Fibroblast of skin of right quadriceps (primary cell): ENCODE measurements at places on chromosomes 1 and 21.

DNA sequence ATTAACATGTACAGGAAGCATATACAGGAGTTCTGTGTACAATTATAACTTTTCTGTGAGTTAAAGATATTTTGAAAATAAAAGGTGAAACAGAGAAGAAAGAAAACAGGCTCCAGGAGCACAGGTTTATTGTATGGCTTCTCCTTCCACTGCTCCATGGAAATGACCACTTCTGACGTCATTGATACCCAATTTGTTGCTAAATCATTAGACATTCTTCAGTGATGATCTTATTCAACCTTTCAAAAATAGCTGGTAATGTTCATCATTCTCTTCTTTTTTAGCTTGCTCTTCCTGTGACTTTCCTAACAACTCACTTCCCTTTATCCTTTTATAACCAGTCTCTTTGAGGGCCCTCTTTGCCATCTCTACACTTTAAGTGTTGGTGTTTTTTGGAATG is 77.8 kb downstream of the KCNK2 start:
- peak; percentile 63 for DNase-seq

DNA sequence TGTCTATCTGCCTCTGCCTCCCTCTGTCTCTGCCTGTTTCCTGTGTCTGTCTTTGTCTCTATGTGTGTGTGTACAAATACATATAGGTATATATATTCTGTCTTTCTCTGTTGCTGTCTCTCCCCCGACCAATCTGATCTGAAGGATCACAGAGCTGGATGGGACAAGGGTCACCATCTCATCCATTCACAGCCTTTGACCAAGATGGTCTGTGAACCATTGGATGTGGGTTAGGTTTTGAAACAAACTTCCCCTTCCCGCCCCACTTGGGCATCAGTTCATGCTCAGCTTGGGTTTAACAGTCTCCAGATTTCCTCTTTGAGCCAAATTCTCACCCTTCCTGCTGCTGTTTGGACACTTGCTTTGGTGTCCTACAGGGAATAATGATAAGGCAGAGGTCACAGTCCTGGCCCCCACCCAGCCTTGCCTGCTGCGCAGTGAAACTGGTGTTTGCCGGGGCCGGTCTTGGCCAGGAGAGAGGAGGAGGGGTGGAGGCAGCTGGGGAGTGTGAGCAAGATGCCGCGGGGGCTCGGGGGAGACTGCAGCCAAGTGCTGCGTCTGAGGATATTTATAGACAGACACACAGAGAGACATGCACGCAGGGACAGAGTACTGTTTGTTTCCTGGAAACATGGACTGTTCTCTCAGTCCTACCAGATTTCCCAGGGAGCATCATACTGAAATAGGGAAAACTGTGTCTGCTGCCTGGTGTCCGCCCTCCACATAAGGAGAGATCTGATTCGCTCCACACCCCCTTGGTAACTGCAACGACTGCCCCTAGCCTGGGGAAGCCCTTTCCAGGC is 27.0 kb upstream of the BTG2 start:
- peak; percentile 76 for DNase-seq

- peak; percentile 89 for DNase-seq
These were observed 250.0 kb downstream of the SPATA17 start for GRCh38 chr1:217881131-217881543.

DNA sequence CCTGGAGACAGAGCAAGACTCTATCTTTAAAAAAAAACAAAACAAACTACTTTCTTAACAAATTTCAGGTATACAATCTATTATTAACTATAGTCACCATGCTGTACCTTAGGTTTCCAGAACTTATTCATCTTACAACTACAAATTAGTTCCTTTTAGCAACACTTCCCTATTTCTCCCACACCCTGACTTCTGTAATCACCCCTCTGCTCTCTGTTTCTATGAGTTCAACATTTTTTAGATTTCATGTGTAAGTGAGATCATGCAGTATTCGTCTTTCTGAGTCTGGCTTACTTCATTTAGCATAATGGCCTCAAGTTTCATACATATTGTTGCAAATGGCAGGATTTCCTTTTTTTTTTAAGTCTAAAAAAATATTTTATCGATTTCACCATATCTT is 77.9 kb upstream of the LPGAT1 start:
- no peak for DNase-seq

- no peak for DNase-seq
These were observed 19.3 kb downstream of the DOP1B start for GRCh38 chr21:36175771-36176565.
